ENCODE measurements at places on chromosomes 3 and 15.

DNA sequence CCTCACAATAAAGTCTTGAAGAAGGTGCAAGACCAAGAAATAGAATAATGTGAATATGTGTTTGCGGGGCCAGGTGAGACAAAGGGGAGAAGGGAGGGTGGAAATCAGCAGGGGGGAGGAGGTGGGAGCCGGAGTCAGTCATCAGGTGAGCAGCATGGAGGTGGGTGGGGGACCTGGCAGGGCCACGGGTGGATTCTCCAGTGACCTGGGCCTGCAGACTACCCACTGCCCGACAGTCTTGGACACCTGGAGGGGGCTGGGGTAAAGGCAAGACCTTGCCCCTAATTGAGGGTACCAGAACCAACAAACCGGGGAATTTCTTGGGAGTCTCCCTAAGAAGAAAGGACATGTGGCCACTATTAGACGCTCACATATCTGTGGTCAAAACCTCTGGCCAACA is 95.8 kb downstream of the CHSY1 start:
- no peak for DNase-seq

GRCh38 chr15:54011656-54012055 is 33.4 kb downstream of the UNC13C start:
- DNase-seq, result no peak

- DNase-seq, result no peak
Observed at GRCh38 chr3:189143321-189143720, 28.4 kb upstream of the TPRG1 start.

- peak; percentile 21 for DNase-seq
Observed at GRCh38 chr15:90058308-90058707, 44.0 kb downstream of the IDH2 start.

DNA sequence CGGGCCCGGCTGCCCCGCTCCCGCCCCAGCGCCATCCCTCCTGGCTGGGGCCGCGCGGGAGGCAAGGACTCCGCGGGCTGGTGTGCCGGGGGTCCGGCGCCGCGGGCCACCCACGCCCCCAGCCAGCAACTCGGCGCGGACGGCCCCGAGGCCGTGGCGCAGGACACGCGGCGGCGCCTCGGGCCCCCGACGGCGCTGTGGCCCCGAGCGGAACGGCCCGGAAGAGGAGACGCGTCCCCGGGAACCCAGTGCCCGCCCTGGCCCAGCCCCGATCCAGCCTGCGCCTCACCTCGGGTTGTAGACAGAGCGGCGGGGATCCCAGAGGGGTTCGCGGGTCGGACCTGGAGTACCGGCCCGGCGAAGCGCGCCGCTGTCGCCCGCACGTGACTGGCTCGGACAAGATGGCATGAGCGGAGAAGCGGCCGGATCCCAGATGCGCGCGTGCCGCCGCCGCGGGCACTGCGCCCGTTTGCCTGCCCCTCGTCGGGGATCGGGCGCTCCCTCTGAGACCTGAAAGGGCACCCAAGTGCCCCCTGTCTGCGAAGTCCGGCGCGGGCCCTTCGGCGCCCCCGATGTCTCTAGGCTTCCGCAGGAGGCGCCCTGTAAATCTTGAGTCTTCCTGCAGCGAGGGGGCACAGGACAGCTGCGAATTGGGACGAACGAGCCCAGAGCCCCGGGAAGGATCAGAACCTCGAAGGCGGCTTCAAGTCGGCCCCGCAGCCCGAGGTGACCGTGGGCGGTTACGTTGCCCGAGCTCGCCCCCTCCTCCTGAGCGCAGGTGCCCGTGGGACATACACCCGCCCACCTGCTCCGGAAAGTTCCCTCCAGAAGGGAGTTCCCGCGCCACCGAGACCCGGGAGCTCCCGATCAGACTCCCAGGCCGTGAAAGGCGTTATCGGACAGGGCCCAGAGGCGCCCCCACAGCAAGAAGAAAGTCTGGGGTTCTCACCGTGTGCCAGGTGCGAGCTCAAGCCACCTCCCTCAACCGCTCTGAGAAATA is 598 bp upstream of the SFMBT1 start:
- DNase-seq, result peak; percentile 57

- DNase-seq, result peak; percentile 67
Observed at GRCh38 chr3:52243791-52244628, 1.5 kb upstream of the PPM1M start.

- no peak for DNase-seq
Observed at GRCh38 chr15:81812456-81812855, 233.4 kb downstream of the MEX3B start.

DNA sequence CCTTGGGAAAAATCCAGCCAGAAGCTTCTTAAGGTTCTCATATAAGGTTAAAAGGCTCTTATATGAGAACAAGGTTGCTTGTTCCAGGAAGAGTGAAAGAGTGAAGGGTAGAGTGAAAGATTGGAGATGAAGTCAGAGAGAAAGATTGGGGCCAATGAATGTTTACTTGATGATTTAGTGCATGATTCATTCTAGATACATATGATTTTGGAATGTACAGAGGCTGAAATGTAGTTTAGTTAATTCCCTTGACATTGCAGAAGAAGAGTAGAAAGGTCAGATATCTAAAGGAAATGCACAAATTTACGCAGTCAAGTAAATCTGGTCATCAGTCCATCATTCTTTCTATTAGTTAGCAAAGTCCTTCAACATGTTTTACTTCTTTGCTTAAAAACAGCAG is 619.8 kb upstream of the ZNF717 start:
- DNase-seq, result no peak

- no peak for DNase-seq
Observed at GRCh38 chr15:100759698-100760356, 119.8 kb upstream of the ALDH1A3 start.

- DNase-seq, result no peak
Observed at GRCh38 chr3:147119989-147120388, 286.4 kb downstream of the ZIC4 start.

DNA sequence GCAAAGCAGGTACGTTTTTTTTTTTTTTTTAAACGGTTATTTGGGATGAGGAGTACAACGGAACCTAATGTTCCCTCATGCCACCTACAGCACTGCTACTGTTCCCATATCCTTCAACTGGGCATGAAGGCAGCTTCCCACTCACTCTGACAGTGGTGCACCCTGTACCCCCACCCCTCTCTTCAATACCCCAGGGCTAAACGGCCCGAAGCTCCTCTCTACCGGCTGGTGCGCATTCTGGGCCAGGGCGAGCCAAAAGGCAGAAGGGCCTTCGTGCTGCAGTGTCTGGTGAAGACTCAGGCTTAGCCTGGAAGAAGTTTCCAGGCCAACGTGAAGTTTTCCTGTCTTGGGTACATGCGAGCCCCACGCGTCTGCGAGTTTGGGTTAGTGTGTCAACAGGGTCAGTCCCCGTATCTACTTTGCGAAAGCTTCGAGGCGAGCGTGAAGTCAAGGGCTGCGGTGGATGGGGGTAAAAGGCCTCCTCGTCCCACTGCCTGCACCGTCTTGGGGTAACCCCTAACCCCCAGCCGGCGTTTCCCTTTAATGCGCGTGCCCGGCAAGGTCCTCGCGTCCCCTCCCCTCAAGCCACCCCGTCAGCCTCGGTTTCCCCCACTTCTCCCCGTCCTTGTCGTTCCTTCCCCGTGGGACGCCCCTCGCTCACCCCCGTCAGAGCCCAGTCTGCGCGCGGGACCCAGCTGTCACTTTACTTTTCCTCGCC is 765 bp upstream of the UBE2E2 start:
- DNase-seq, result no peak

DNA sequence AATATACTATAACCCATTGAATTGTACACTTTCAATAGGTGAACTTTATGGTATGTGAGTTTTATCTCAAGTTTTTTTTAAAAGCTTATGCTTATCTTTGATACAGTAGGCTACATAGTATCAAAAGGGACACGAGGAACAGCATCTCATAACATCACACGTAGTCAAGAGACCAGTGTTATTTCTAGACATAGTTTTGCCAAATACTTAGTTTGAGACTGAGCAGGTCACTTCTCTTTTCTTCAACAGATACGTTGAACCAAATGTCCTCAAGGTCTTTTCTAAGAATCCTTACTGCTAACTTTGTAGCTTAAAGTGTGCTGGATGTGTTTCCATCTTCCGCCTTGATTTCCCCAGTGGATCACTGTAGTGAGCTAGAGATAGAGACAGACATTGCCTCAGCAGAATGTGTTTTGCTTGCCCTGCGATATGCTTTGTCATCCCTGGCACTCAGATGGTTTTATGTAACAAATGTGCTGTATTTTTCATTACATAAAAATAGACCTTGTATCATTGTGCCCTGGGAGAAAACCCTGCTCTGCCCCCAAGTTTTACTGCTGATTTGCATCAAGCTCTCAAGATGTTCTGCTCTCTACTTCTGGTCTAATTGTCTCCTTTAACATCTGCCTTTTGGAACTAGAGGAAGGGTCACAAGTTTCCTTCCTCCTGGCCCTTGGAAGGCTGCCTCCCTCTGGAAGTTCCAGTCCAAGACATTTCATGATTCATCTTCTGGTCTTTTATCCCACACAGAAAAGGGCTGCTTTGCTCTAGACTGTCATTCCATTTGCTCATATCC is 426.4 kb upstream of the RGMA start:
- no peak for DNase-seq

DNA sequence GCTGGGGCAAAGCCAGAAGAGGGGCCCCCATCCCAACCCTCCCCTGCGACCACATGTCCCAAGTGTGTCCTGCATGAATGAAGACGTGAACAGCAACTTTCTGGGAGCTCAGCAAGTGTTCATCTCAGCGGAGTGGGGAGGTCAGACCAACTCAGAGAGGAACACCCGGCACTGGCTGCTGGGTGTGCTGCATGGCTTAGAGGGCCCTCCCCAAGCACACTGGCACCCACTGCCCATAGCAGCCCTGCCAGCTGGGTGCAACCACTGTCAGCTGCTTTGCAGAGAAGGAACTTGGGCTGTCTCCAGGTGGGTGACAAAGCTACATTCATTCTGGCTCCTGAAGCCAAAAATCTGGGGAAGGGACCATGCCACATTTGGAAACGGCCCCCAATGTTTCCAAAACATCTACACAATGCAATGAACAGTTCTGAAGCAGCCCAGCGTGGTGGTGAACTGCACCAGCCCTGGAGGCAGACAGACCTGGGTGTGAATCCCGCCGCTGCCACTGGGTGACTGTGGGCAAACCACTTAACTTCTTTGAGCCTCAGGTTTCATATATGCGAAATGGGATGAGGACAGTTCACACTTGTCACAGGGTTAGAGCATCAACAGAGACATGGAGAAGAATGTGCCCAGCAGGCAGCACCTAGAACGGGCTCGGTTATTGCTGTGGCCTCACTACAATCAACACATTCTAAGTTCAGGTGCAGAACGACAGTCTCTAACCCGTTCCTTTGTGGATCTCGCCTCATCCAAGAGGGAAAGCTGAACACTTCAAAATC is 145.4 kb downstream of the NUP210 start:
- DNase-seq, result no peak

- DNase-seq, result peak; percentile 8
Observed at GRCh38 chr3:2303566-2303965, 204.9 kb downstream of the CNTN4 start.

GRCh38 chr15:64847876-64848716 is 6.4 kb downstream of the PLEKHO2 start:
- DNase-seq, result no peak

GRCh38 chr3:193593668-193594030 is 641 bp downstream of the OPA1 start:
- DNase-seq, result peak; percentile 71

GRCh38 chr15:100690795-100691158 is 88.4 kb downstream of the ASB7 start:
- no peak for DNase-seq

DNA sequence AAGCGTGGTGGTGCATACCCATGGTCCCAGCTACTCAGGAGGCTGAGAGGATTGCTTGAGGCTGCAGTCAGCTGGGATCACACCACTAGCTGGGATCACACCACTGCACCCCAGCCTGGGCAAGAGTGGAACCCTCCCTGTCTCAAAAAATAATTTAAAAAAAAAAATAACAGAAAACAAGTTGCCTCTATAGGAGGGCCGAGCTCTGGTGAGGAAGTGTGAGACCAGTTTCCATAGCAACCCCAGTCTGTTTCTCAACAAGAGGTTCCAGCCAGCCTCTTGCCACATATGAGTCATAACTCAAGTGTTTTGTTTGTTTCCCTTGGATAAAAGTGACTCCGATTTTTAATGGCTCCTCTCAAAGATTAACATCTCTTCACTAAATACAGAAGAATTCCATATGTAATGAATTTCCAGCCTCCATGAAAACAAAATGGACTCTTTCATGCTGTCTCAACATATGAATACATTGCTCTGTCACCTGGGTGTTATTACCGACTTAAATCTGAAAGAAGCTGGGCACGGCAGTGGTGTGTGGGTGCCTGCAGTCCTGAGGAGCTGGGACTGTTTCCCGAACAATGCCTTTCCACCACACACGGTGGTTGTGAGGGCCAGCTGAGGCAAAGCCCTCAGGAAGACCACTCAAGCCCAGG is 19.7 kb downstream of the TMEM43 start:
- DNase-seq, result peak; percentile 58

GRCh38 chr15:77409259-77410156 is 10.4 kb downstream of the PEAK1 start:
- no peak for DNase-seq

- peak; percentile 59 for DNase-seq
Observed at GRCh38 chr3:47163169-47164006, 525 bp downstream of the SETD2 start.

DNA sequence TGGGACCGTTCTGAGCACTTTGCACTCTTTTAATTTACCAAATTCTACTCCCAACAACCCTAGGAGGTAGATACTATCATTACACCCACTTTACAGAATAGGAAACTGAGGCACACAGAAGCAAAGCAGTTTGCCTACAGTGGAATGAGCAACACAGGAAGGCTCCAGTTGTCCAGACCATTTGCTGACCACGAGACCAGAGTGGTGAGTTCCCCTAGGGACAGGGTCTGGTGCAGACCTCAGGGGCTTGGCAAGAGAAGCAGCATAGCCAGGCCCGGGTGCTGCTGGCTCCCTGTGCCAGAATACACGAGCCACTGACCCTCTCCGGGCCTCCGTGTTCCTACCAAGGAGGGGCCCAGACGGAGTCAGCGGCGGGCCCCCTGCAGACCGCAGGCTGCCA is 26.5 kb downstream of the PLXND1 start:
- no peak for DNase-seq

DNA sequence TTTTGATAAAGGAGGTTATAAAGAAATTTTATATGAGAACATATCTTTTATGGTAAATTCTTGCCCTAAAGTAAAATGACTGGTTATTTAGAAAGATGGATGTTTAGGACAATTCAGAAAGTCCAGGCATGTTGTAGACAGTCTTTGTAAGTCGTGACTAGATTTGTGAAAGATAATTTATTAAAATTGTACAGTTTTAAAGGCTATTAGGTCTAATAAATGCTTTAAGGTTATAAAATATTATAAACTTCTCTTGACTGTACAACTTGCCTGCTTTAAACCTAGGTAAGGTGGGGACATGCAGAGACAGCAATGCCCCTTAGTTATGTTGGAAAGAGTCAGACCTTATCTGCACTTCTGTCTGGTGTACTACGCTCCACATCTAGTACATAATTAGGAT is 933.5 kb downstream of the SI start:
- no peak for DNase-seq

DNA sequence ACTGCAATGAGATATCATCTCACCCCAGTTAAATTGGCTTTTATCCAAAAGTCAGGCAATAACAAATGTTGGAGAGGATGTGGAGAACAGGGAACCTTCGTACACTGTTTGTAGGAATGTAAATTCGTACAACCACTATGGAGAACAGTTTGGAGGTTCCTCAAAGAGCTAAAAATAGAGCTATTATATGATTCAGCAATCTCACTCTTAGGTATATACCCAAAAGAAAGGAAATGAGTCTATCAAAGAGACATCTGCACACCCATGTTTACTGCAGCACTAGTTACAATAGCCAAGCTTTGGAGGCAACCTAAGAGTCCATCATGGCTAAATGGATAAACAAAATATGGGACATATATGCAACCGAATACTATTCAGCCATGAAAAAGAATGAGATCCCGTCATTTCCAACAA is 68.0 kb upstream of the HES1 start:
- DNase-seq, result no peak
